ENCODE measurements at places on chromosomes 7 and 10. TPM values are rescaled to one million over a fixed set of nuclear protein-coding genes. Genes with fewer than 3 reads are reported as not detected.

DNA sequence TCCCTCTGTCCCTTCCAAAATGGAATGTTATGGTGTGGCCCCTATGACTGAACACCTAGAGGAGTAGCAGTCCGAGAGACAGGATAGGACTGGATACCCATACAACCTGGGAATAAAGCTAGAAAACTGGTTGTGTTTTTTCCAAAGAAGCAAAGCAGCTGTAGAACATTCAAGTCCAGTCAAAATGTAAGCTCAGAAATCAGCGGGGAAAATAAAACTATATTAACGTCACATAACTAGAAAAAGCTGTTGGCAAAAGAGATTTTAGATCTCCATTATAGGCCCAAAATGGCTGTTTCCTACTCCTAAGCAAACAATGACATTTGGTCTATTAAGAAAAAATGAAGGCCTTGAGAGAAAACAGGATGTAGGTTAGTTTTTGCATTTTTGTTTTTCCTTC, 177.7 kb downstream of the PTN start:
- no peak for DNase-seq

DNA sequence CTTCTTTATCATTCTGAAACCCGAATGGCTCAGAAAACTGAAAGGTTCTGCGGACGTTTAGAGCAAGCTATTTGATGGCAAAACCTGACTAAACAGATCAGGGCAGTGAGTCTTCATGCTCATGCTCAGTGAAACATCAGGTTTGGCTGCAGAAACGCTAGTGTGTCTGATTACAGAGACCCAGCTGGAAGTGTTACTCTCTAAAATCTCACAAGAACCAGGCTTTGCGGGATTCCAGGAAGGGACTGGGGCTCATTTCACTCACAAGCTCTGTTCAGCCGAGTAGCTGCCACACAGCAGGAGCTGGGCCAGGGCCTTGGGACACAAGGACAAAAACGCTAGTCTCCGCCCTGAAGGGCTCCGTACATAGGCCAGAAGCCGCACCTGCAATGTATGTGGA, 2.9 kb downstream of the PITRM1 start:
- no peak for DNase-seq

GRCh38 chr10:133127291-133128125, 32.5 kb upstream of the KNDC1 start:
- DNase-seq: no peak

DNA sequence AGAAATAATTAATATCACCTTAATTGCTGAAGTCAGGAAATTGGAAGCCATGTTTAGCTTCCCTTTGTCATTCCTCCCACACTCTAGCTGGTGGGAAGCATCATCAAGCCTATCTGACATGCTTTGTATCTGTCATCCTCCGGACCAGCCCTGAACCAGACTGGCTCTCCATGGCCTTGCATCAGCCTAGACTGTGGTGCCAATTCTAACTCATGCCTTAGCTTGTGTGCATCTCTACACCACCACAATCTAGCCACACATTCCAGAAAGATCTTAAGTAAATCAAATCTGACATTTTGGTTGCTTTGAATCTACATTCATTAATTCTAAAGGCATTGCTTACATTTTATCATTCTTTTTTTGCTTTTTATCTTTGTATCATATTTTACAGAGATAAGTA, 196.4 kb upstream of the VSTM2A start:
- no peak for DNase-seq

DNA sequence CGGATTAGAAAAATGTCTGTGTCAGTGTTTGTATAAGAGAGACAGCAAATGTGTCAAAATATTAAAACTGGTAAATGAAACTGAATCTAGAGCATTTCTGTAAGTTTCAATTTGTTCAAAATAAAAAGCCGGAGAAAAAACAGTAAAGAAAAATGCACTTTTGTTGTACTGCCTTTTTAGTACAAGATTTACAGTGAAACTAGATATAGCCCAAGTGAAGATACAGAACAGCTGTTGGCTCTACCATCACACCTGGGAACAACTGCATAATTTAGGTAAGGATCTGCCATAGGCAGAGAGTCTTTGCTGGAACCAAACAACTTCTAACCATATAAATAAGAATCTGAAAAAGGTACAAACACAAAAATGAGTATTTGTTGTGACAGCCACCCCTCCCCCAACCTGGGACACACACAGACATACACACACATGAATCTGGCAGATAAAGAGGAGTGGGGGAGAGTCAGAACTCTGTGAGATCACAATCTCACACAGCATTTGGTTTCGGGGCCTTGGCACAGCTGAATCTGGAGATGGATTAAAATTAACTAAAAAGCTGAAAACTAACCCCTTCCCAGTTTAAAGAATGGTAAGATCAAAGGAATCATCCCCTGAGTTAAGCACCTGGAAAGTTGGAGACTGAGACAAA, 54.8 kb downstream of the DPY19L1 start:
- no peak for DNase-seq

DNA sequence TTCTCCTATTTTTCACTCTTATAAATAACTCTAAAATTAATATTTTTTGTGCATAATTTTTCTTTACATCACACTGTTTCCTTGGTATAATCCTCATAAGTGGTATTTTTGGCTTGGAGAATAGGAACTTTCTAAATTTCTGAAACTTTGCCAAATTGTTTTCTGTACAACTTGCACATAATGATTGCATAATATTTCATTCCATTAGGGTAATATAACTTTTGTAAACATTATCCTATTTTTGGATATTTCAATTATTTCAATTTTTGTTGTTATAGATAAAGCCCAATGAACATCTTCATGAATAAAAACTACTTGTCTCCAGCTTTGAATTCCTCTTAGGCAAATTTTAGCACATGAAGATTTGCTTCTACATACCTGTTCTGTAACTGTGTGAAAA, 135.9 kb downstream of the ELAPOR2 start:
- no peak for DNase-seq

DNA sequence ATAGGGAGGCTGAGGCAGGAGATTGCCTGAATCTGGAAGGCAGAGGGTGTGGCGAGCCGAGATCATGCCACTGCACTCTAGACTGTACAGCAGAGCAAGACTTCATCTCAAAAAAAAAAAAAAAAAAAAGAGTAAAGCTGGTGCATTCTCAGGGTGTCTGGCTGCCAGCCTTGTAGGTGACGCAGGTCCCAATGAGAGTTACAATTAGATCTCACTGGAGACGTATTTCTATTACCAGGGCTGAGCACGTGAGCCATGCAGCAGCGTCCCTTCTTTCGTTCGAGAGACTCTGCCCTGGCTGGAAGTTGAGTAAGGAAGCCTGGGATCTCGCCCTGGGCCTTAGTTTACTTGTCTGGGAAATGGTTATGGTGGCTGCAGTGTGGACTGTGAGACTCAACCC, 22.4 kb upstream of the ZMIZ1 start:
- no peak for DNase-seq

DNA sequence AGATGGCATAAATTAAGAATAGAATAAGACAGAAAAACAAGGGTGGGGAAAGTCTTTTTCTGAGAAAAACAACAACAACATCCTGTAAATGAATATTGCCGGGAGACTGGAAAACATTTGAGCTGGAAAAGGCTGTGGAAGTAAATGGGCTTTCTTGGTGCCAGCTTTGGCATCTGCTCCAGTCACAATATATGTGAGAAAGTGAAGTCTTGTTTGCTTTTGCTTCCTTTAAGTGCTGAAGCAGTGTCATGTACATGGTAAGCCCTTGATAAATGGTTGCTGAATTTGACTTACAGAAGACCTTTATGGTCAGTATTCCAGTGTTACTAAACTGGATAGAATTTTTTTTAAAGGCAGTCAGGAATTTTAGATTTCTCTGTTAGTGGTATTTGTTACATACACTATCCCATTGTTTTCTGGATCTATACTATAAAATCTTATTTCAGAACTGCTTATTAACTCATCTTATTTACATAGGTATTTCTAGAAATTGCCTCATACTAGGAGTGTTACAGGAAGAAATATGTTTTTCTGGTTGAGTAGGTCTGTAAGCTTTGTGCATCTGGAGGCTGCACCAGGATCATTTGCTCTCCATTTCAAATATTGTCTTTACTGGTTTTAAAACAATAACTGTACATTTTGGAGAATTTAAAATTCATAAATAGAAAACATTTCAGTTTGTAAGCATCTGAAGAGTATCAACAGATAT, 201.7 kb upstream of the FOXP2 start:
- no peak for DNase-seq

DNA sequence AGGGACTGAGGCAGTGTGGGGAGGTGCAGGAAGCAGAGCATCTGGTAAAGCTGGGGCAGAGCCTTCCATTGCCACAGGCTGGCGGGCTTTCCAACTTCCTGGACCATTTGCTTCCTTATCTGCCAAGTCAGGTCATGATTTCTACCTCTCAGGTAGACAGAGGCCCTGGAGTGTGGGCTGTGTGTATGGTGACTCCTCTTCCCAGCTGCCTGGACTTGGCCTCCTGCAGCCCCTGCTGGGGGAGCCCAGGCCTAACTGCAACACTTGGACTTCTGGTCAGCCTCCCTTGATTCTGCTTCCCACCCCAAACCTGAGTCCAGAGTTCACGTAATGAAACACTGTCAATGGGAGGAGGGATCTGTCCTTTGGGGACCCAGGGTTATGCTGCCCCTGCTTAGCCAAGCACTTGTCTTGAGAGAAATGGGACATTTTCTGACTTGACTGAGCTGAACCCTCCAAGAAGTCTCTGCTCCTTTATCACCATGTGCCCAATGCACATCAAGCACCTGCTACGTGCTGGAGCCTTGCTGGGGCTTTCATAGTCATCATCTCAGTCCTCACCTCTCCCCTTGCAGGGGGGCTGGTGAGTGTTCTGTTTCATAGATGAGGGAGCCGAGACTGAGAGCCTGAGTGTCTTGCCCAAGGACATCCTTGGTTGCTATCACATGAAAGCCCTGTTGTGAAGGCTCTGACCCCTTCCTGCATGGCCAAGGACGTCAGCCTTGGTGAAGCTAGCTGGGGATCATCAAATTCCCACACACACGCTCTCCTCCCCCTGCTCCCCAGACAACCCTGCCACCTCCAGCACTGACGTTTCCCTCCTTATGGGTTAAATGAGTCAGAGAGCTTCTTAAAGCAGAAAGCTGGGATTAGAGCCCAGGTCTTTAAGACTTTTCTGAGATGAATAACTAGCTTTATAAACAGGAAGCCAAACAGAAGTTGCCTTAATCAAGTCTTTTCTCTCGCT, 3.4 kb downstream of the CLEC2L start:
- no peak for DNase-seq

DNA sequence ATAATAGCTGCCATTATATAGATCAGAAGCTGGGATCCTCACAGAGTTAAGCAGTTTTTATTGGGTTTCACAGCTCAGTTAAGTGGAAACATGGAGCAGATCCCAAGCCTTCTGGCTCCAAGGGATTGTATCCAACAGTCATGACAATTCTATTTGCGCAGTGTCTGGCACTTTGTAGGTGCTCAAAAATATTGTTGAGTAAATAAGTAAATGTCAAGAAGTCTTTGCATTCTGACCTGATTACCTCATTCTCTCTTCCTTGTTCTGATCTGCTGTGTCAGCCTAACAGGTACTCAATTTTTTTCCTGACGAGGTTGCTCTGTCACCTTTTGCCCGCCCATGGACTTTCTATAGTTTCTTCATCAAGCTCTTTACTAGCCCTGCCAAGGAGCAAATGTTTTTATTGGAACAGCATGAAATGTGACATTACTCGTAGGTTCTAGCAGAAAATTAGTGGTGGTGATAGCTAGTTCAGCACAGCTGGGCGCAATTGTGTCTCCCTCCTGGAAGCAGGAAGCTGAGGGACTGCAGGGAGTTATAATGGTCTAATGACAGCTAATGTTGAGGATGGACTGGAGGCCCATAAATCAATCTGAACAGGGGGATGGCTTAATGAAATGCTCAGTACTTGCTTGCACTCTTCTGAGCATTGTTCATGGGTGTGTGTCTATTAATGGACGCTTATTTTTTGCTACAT, 680.2 kb downstream of the CCSER2 start:
- DNase-seq: no peak

- no peak for DNase-seq
Measured at GRCh38 chr7:152709287-152710152, 33.6 kb upstream of the XRCC2 start.

DNA sequence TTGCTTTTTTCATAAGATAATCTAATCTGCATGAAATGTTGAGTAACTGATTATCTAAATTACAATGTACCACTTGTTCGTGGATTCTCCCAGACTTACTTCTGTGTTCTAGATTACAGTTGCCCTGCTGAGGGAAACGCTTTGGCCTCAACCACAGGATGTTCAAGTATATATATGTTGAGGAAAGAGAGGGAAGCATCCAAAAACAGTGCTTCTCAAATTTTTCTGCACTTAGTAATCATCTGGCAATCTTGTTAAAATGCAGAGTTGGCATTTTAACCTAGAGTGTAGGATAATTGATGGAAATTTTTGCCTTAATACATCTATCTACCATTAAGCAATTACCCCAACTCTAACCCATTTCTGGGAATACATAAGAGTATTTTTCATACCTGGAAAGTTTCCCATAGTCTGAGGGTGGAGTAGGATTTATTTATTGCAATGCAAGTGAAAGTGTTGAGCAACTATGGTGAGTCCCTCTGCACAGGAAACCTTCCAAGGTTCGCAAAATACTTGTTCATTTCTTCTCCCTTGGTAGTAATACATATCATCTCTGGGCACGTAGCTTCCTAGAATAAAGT, 59.6 kb upstream of the C1GALT1 start:
- no peak for DNase-seq

GRCh38 chr7:151102991-151103390, 16.7 kb downstream of the AGAP3 start:
- no peak for DNase-seq

GRCh38 chr7:120609136-120609753, 248.7 kb downstream of the TSPAN12 start:
- no peak for DNase-seq

- DNase-seq: no peak
Measured at GRCh38 chr7:146321301-146321700, 204.7 kb downstream of the CNTNAP2 start.

GRCh38 chr10:110802090-110802489, 69.6 kb upstream of the PDCD4 start:
- no peak for DNase-seq

- DNase-seq: no peak
Measured at GRCh38 chr10:117757086-117757720, 214.7 kb downstream of the EMX2 start.

DNA sequence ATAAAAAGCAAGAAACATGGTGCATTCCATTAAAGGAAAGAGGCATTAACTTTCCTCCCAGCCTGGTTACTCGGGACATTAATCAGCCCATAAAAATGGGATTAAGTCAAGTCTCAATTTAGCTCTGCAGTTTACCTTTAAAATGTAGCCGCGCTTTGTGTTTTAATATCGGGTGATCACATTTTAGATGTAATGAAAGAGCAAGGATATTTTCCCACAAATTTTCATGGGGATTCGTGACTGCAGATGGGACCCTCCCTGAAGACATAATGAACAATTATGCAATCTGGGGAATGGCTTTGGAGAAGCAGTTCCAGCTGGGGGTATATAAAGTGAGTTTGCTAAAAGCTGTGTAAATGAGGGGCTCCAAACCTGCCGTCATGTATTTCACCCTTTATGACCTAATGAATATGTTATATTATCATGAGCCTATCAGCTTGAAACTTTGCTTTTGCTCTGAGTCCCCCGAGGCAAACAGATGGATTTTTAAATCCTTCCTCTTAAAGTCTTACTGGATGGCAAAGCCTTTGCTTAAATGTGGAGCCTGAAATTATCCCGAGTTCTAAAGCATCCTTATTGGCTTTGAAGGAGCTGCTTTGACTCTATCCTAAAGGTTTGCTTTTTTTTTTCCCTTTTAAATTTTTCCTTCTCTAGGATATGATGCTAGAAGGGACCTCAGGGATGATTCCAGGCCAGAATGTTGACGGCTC, 31.8 kb downstream of the BAMBI start:
- no peak for DNase-seq

GRCh38 chr10:71799608-71800453, 26.5 kb upstream of the VSIR start:
- no peak for DNase-seq

The PILRA gene
- 1.8 TPM for total RNA-seq

The GRID2IP gene
- not detected for total RNA-seq

The GPR26 gene
- total RNA-seq: not detected

The SPDYE1 gene
- total RNA-seq: not detected
